Colonic mucosa (tissue), 4 donors: ENCODE measurements at places on chromosomes 13 and 19. TPM values are rescaled to one million over a fixed set of nuclear protein-coding genes. Genes with fewer than 3 reads are reported as not detected.

- no peak overlapping the region for H3K4me3 ChIP-seq
- no peaks in the 10 kb centered on the region for H3K4me1 ChIP-seq
- H3K36me3 ChIP-seq, result no peaks in the 10 kb centered on the region
- no peak overlapping the region for H3K27ac ChIP-seq
- H3K27me3 ChIP-seq, result peaks cover 8% of the 10 kb centered on the region
- peak; percentile 67 for DNase-seq
Observed at GRCh38 chr13:49214917-49215376, 5.2 kb upstream of the MLNR start.

DNA sequence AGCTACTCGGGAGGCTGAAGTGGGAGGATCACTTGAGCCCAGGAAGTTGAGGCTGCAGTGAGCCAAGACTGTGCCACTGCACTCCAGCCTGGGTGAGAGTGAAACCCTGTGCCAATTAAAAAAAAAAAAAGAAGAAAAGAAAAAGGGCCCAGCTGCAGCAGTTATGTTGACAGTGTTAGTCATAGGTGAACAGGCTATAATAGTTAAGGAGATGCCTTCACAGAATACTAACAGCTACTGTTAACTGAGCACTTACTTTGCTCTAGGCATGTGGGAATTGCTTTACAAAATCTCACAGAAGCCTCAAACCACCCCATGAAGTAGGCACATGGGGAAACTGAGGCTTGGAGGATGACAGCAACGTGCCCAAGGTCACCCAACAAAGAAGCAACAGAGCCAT, 3.9 kb downstream of the FBXO17 start:
- no peak overlapping the region for H3K4me3 ChIP-seq
- H3K36me3 ChIP-seq, result no peaks in the 10 kb centered on the region
- peaks cover 19% of the 10 kb centered on the region for H3K27me3 ChIP-seq
- no peaks in the 10 kb centered on the region for H3K4me1 ChIP-seq

- DNase-seq, result peak; percentile 57
- no peaks in the 10 kb centered on the region for H3K36me3 ChIP-seq
- peak overlapping the region; percentile 48 for H3K4me3 ChIP-seq
- no peaks in the 10 kb centered on the region for H3K4me1 ChIP-seq
- H3K27ac ChIP-seq, result no peak overlapping the region
Observed at GRCh38 chr13:41458761-41459431, 1.5 kb downstream of the RGCC start.

DNA sequence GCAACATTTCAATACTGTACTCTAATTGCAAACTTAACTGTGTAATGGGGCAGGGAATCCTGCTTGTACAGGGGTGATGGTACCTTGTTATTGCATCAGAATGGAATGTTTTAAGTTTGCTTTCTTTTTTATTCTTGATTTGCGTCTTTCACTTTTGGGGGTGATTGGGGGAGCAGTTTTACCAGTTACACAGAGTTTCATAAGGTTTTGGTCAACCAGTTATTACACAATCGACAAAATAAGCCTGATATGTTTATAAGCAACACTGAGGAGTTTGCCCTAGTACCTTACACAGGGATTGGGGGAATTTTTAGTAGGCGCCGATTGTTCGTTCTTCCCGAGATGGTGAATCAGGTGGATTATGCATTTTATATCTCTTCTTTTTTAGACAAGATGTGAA, 2.7 kb downstream of the KLF5 start:
- peak overlapping the region; percentile 72 for H3K27ac ChIP-seq
- H3K36me3 ChIP-seq, result no peaks in the 10 kb centered on the region
- H3K4me1 ChIP-seq, result no peaks in the 10 kb centered on the region
- peak overlapping the region; percentile 77 for H3K4me3 ChIP-seq
- no peak for DNase-seq

GRCh38 chr19:28840891-28841290, 372.1 kb downstream of the UQCRFS1 start:
- no peak for DNase-seq
- no peak overlapping the region for H3K27ac ChIP-seq
- no peaks in the 10 kb centered on the region for H3K36me3 ChIP-seq
- no peaks in the 10 kb centered on the region for H3K27me3 ChIP-seq
- no peak overlapping the region for H3K4me3 ChIP-seq

MEIS3 gene
- total RNA-seq, result 2.6 TPM

DNA sequence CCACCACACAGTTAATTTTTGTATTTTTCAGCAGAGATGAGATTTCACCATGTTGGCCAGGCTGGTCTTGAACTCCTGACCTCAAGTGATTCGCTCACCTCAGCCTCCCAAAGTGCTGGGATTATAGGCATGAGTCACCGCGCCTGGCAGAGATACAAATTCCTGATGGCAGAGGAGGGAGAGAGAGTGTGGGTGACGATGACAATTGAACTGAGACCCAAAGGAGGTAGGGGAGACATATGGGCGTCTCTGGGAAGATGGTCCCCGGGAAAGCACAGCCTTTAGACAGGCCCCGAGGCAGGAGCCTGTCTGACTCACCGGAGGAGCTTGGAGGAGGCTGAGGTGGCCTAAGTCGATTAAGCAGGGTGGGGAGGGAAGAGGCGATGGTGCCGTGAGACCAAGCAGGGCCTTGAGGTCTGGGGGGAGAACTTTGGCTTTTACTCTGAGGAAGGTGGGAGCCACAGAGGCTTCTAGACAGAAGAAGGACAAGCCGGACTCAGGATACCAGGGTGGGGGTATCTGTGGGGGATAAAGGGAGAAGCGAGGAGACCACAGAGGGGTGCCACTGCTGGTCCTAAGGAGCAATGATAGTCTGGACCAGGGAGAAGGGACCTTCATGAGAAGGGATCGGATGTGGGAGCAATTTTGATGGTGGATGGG, 38.2 kb downstream of the ARRDC2 start:
- H3K27me3 ChIP-seq, result no peaks in the 10 kb centered on the region
- H3K4me1 ChIP-seq, result peaks cover 17% of the 10 kb centered on the region
- H3K4me3 ChIP-seq, result no peak overlapping the region
- H3K27ac ChIP-seq, result peak overlapping the region; percentile 85

DNA sequence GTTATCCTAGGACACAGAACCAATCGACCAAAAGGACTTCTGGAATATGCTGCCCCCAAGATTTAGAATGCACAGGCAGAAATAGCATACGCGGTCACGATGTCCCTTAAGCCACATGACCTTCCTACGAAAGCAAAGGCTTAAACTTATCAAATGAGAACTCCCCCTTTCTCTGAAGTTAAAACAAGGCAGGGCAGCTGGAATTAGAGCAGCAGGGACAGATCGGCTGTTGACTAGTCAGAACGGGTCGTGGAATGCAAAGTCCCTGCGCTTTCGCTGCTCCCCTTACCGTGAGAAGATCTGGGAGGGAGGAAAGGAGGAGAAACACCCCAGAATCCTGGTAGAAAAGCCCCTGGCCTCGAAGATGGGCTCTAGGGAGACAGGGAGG, 799 bp upstream of the USPL1 start:
- H3K27ac ChIP-seq, result peak overlapping the region; percentile 99
- H3K36me3 ChIP-seq, result no peaks in the 10 kb centered on the region
- H3K4me1 ChIP-seq, result peaks cover 12% of the 10 kb centered on the region
- H3K4me3 ChIP-seq, result peak overlapping the region; percentile 79
- peak; percentile 77 for DNase-seq

SIGLEC12 gene
- total RNA-seq, result 0.35 TPM

- H3K27me3 ChIP-seq, result no peaks in the 10 kb centered on the region
- H3K4me1 ChIP-seq, result no peaks in the 10 kb centered on the region
- no peak overlapping the region for H3K27ac ChIP-seq
- no peak overlapping the region for H3K4me3 ChIP-seq
- no peaks in the 10 kb centered on the region for H3K36me3 ChIP-seq
Observed at GRCh38 chr19:28466107-28467045, 746.6 kb downstream of the UQCRFS1 start.

EBI3 gene
- 0.56 TPM for total RNA-seq
